Activated CD4-positive, alpha-beta T cell treated with anti-CD3 and anti-CD28 coated beads, Interleukin-2, amount 10 ng/mL, durations not matched to agents 7 days and 5 days (primary cell): ENCODE measurements at places on chromosomes 5 and 9.

DNA sequence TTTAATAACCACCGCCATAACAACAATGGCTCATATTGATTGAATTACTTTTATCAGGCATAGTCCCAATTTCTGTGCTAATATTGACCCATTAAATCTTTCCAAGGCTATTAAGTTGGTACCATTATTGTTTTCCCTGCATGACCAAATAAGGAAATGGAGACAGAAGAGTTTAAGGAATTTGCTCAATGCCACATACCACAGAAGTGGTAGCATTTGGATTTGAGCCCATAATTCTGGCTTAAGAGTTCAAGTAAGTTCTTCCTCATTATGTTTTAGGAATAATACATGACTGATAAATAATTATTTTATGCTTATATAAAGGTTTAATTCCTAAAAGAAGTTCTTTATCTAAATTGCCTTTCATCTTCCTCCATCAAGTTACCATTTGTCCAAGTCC is 43.4 kb upstream of the HAPLN1 start:
- no peak for DNase-seq

DNA sequence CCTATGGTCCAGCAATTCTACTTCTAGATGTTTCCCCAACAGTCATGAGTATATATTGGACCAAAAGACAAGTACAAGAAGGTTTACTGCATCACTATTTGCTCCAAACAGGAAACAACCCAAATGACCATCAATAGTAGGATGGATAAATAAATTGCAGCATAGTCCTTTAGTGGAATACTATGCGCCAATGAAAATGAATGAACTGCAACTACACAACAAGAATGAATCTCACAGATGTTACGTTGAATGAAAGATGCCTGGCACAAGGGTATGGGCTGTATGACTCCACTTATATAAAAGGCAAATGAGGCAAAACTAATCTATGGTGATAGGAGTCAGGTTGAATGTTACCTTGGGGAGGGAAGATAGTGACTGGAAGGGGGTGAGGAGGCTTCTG is 48.6 kb upstream of the UNC5A start:
- DNase-seq = no peak

- DNase-seq = no peak
These were observed 419.3 kb upstream of the ADAMTS16 start for GRCh38 chr5:4720831-4721230.

GRCh38 chr5:167460449-167461020 is 830.9 kb upstream of the WWC1 start:
- DNase-seq = no peak

DNA sequence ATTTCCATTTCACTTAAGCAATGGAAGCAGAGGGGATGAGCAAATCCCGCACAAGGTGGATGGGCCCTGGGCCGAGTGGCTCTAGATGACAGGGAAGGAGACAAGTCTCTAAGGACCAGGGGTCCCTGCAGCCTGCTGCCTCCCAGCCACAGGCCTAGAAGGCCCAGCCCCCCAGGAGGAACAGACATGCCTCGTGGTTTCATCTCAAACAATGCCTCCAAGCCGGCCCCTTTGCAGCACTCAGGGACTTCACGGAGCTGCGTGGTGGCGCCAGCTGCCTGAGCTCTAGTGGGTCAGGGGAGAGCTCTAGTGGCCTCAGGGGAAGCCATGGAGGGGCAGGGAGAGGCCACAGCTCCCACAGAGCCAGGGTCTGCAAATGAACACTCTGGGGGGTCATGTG is 48.8 kb downstream of the HABP4 start:
- DNase-seq = no peak

DNA sequence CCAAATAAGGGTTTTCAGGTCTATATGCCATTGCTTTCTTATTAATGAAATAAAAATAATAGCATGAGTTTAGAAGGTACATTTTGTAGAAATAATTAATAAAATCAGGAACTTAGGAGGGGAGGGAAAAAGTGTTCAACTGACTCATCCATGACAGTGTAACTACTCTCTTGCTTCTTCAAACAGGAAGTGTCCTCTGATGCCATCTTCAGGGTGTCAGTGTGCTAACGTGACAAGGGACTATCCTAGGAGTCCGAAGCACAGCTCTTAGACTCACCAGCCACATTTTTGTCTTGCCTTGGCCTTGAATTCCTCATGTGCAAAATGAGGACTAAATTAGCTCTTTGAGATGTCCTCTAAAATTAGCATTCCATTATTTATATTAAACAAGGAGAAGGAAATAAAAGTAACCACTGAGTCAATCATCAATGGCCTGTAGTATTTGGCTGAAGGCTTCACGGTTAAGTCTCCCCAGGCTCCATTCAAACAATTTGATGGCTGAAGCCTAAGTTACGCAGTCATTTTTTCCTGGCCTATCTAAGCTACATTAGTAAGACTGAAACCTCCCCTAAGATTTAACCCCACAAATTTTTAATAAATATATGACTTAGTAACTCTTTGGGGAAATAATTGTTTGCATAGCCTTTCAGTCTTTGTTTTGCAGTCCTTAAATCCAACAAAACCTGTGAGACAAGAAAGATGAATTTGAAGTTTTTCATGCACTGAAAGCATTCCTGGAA is 151.1 kb downstream of the ARL15 start:
- no peak for DNase-seq
